T-helper 2 cell treated with Interferon-gamma antibody and Interleukin-4, amounts not matched to agents 5 μg/mL and 100 μg/mL, for 36 hours (primary cell): ENCODE measurements at places on chromosomes 3 and 15.

- DNase-seq, result no peak
These were observed 57.6 kb downstream of the AAGAB start for GRCh38 chr15:67196672-67197363.

DNA sequence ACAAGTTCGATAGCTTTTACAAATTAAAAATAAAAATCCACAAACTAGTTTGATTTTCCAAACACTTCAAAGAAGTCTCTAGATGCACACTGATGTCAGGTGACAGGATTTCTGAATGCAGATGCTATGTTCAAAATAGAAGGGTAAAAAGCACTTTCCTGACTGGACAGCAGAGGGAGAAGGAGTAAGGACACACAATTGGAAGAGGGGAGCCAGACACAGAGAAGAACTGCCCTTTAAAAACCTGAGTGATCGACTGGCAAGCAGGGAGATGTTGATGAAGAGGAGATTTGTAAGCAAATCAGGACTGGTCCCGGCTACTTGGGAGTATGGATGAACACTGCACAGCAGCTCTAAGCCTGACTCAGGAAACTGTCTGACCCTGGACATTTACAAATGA lies 612.8 kb downstream of the MAGI1 start:
- no peak for DNase-seq

- DNase-seq, result peak; percentile 56
These were observed 162.5 kb upstream of the CHRNA7 start for GRCh38 chr15:31867536-31868442.

DNA sequence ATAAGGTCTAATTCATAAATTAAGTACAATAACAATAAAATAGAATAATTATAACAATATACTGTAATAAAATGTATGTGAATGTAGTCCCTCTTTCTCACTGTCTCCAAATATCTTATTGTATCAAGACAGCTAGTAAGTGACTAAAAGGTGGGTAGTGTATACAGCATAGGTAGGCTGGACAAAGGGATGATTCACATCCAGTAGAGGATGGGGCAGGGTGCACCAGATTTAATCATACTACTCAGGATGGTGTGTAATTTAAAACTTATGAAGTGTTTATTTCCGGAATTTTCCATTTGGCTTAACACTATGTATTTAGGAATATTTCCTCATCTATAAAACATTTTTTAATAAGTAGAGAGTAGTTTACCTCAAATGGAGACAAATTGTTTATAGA lies 876.1 kb upstream of the CADM2 start:
- no peak for DNase-seq

DNA sequence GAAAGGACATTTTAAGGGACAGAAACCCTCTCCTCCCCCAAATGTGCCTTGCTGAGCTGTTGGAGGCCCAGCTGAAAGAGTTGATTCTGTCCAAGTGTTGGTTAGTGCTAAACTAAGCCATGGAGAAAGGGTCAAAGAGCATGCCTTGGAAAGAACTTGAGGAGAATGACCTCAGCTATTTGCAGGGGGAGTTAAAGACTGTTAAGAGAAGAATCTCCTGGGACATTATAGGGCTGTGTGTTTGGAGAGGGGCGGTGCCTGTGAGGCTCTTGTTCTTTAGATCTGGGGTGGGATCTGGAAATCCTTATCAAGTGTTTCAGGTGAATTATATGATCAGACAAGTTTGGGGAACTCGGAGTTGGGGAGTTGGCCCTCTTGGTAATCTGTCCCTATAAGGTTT lies 13.0 kb downstream of the FNDC3B start:
- no peak for DNase-seq

GRCh38 chr15:51863131-51863530 lies 33.7 kb downstream of the TMOD3 start:
- no peak for DNase-seq

DNA sequence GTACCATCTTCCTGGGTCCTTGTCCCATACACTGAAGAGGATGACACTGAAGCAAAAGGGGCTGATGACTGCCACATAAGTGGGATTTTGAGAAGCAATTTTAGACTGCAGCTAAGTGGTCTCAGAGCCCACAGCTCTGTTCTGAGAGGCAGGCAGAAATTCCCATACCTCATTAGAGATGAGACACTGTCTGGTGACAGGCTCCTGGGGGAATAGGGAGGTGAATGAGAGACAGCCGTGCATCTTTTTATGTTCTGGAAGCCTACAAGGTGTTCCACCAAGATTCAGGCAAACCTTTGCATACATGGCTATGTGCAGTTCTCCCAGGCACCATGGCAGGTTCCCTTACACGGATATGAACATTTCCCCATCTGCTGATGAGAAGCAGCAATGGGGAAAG lies 47.2 kb downstream of the LIMD1 start:
- DNase-seq, result no peak

- DNase-seq, result no peak
These were observed 55.5 kb downstream of the MYO1E start for GRCh38 chr15:59317211-59317610.

- no peak for DNase-seq
These were observed 77.1 kb upstream of the MEX3B start for GRCh38 chr15:82122746-82123400.

- DNase-seq, result no peak
These were observed 2.9 kb upstream of the KLHL40 start for GRCh38 chr3:42682301-42683070.

DNA sequence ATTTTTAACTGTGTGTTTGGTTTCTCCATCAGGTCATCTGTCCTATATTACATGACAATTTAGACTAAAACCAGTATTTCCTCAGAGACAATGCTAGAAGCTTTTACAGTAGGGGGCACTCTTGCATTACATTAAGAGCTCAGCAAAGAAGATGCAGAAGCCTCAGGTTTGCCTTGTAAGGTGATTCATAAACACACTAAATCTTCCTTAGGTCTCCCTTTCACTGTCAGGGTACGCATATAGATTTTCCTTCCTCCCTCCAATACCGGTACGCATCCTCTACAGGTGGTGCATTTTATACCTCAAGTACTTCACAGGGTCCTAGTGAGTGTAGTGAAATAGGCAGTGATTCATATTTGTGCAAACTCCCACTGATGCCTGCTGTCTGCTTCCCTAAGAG lies 46.5 kb downstream of the CD86 start:
- DNase-seq, result no peak

DNA sequence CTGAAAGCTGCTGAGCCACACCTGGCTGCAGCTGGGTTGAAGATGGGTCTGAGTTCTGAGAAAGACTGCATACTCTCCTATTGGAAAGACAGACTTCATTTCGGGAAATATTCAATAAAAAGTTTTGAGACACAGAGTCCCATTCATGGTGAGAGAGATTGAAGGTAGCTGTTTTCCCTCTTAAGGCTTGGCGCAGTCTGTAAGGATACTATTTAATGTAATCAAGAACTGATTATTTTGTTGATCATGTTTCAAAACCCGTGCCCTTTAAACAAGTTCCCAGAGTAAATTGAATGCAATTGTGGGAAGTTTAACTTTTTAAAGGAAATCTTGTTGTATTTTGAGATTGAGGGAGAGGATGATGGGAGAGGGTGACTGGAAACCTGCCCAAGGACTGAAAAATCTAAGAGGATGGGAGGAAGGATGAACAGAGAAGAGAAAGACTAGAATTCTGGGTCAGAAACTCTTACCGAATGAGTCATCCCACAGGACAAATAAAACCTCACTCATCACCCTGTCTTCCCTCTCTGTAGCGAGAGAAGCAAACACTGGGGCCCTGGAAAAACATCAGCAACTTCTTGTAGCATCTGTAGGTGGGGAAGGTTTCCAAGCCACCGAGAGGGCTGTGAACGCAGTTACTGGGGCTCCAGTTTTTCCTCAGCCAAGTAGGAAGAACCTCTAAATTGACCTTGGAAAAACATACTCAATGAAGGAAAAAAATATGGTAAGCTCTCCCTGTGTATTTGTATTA lies 193.2 kb upstream of the TPRG1 start:
- DNase-seq, result no peak

GRCh38 chr3:149507491-149508324 lies 33.2 kb downstream of the TM4SF4 start:
- no peak for DNase-seq

GRCh38 chr15:41941644-41942415 lies 30.5 kb downstream of the EHD4 start:
- DNase-seq, result no peak

DNA sequence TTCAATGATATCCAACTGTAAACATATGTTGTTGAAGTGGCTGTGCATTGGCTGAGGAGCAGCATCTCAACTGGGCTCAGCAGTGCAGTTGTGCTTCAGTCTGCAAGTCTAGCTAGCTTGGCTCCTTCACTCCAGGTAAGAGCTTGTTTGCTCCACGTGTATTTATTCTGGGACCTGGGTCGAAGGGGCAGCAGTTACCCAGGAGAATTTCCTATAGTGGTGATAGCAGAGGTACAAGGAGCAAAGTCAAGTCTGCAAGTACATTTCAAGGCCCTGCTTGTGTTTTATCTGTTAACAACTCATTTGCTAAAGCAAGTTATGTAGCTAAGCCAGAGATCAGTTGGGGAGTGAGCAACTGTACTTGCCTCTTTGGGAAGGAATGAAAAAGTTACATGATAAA lies 286.2 kb upstream of the UMPS start:
- DNase-seq, result no peak

GRCh38 chr3:132346841-132347736 lies 29.9 kb downstream of the ACP3 start:
- no peak for DNase-seq

- DNase-seq, result no peak
These were observed 67.0 kb downstream of the PPCDC start for GRCh38 chr15:75090388-75090734.

- peak; percentile 59 for DNase-seq
These were observed 37.5 kb downstream of the CTDSPL start for GRCh38 chr3:37899101-37899707.

DNA sequence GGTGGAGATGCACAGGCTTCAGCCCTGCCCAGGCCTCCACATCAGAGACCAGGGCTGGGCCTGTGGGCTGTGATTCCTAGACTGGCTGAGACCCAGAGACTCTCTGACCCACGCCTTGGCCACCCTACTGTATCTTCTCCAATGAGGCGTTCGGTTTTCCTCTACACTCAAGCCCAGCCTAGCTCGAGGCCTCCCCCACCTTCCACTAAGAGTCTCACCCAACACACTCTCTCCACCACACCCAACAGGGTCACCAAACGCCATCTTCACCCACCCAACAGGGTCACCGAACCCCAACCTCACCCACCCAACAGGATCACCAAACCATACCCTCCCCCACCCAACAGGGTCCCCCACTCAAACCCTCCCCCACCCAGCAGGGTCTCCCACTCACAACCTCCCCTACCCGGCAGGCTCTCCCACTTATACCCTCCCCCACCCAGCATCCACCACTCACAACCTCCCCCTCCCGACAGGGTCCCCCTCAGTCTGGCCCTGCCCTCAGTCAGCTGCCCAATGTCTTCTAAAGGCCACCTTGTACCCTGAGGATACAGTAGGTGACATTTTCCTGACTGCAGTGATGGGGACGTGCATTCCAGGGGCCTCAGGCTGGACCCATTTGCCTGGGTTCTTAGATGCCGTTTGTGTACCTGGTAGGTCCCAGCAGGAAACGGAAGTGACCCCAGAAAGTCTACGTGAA lies 20.4 kb downstream of the CFAP100 start:
- DNase-seq, result no peak

DNA sequence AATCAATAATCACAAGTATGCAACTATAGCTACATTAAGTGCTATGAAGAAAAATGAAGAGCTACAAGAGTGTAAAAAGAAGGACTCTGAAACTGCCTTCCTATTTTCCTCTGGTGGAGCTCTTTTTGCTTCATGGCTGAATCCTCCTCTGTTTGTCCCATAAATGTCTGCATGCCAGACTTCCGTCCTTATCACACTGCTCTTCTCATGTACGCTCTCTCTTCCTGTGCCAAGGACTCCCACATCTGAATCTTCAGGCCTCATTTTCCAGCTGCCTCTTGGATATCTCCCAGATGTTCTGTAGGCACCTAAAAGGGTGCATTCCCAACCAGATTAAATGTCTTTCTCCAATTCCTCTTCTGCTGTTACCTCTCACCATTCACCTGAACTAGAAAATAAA lies 123.7 kb downstream of the MECOM start:
- no peak for DNase-seq

GRCh38 chr3:64548200-64548889 lies 139.5 kb downstream of the ADAMTS9 start:
- no peak for DNase-seq

DNA sequence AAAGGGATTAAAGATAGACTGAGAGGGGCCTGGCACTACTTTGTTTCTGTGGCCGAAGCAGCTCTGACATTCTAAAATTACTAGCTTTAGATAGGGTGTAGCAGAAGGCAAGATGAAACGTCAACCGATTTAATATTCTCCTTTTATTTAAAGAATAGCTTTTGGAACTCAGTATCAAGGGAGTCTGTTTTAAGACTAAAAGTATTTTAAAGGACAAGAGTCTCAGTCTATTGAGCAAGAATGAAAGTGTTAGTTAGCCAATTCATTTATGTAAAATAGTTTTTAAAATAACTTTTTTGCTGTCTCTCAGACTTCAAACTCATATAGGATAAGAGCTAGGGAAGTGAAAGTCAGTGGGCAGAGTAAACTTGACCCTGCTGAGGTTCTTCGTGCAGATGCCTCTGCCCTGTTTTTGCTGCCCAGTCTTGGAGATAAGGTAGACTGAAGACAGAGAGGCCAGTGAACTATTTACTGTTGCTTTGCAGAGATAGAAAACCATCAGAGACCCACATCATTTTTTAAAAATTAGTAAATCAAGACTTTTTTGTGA lies 1090.9 kb downstream of the ROBO2 start:
- no peak for DNase-seq

DNA sequence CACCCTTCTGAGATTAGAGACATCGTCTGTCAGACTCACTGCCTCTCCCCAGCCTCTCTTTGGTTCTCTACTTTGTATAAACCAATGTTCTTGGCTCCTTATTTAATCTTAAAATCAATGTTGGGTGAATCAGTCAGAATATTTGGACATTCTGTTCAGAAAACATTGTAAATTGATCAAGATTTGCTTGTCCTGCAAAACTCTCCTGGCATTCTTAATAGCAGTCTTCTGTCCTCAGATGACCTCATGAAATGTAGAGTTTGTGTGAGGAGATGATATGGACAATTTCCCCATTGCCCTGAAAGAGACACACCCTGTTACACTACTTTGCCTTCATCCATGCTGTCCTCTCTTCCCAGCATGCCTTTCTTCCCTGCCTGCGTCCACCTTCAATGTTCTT lies 33.6 kb downstream of the CD200R1L start:
- DNase-seq, result no peak

GRCh38 chr3:134799393-134799792 lies 4.3 kb downstream of the EPHB1 start:
- no peak for DNase-seq

GRCh38 chr15:67799801-67800205 lies 25.5 kb upstream of the SKOR1 start:
- DNase-seq, result no peak
